ENCODE measurements at places on chromosomes 1 and 21.

DNA sequence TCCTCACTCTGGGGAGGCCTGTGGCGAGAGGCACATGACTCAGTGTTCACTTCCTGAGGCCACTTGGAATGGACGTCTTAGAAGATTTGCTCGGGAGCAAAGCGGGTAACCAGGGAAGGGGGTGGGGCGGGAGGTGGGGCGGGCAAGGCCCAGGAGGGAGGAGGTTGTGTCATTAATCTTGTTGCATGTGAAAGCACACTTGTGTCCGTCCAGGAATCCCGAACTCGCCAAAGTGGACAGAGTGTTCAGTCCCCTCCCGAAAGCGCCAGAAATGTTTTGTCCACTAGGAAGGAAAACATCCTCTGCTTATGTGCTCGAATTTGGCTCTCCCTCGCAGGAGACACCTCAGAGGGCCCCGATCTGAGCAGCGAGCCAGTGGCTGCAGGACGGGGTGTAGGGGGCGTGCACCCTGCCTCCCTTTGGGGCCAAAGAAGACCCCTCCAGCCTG lies 84.2 kb downstream of the SPSB1 start:
- no peak for DNase-seq

- DNase-seq, result no peak
Observed at GRCh38 chr21:16568661-16569060, 838.9 kb downstream of the USP25 start.

DNA sequence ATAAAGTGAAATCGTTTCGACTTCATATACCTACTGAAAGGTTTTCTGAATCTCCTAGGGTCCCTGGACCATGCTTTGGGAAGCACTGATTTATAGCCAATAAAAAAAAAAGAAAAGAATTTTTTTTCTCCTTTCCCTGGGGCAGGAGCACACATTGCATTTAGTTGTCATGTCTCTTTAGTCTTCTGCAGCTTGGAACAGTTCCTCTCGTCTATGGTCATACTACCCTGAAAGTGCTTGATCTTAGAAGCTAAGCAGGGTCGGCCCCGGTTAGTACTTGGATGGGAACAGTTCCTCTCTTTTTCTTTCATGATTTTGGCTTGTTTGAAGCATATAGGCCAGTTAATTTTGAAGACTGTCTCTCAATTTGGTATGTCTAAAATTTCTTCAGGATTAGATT lies 3.7 kb upstream of the SERPINC1 start:
- no peak for DNase-seq

- no peak for DNase-seq
Observed at GRCh38 chr1:82597649-82598048, 796.9 kb downstream of the ADGRL2 start.

DNA sequence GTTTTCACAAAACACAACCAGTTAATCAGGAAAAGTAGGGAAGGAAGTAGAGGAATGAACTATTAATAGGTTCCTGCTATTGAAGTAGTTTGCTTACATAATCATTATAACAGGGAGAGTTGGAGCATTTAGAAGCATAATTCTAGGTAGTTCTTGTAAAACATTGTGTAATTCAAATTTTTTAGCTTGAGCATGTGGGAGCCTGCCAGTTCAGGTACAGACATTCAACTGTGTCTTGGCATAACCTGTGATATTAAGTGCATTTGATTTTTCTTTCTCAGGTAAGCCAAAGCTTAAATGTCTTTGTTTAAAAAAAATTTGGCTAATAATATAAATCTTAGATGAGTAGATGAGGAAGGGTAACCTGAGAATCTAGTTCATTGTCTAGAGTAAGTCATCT lies 3.4 kb downstream of the YTHDF2 start:
- no peak for DNase-seq

- no peak for DNase-seq
Observed at GRCh38 chr21:41792711-41793110, 25.9 kb upstream of the RIPK4 start.

DNA sequence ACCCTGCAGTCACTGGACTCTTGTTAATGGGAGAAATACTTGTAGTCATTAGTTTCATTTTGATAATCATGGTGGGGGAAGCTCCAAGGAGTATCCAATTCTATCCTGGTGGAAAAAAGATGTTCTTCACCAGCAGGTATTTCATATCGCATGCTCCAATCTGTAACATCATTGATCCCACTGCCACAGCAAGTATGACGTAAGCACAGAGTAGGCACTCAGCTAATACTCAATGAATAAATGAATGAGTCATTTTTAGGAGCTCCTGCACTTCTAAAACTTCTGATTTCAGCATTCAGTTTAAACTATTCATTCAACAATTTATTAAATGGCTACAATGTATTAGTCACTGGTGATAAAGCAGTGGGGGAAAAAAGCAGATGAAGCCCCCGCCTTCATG lies 30.3 kb downstream of the RXRG start:
- DNase-seq, result no peak

DNA sequence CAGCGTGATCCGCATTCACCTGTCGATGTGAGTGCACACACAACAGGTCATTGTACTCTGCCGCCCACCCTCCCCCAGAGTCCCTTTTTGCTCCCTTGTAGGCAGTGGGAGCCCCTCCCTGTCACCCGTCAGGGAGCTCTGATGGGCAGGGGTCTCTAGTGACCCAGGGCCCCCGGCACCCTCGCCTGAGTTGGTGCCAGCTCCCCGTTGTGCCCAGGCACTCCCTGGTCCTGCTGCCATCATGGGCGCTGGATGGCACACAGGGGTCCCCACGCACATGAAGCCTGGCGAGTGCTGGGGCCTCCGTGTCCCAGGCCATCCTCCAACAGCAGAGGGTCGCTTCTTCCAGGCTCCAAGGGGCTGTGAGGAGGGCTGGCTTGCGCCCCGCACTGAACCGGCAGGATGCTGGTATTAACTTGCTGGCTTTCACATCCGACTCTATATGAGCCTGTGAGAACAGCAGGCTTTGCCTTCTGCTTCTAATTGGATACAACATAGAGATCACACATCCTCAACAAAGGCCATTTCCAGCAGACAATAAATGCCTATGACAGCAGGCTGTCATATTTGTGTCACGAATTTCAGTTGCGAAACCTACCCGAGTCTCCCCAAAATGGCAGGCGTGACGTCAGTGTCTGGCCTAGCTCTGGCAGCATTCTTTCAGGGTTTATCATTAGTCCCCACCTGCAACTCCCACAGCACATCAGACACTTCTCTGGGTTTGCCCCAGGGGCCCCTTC lies 35.4 kb downstream of the KIAA1614 start:
- no peak for DNase-seq

- DNase-seq, result no peak
Observed at GRCh38 chr1:163271535-163271934, 50.2 kb upstream of the NUF2 start.

- DNase-seq, result no peak
Observed at GRCh38 chr21:43885721-43886120, 20.7 kb downstream of the AGPAT3 start.

- no peak for DNase-seq
Observed at GRCh38 chr1:41280202-41281032, 38.3 kb upstream of the SCMH1 start.

DNA sequence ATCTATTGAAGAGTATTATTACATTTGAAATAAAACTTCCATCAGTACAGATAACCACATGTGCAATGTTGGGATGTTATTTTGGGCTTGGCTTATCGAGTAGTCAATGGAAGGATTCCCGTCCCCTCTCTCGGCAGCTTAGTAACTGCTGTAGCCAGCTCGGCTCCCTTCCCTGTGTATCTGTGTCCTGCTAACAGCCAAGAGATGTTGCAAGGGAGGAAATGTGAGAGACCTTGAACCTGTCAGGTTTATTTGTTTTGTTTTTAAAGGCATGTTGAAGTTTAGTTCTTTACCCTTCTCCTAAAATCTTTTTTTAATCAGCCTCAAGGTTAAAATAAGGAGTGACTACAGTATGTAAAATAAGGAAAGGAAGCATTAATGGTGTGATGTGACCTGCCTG lies 13.6 kb upstream of the TARS2 start:
- DNase-seq, result no peak

- no peak for DNase-seq
Observed at GRCh38 chr1:176602388-176603004, 139.5 kb downstream of the PAPPA2 start.

GRCh38 chr1:29270929-29271521 lies 34.7 kb downstream of the PTPRU start:
- no peak for DNase-seq

DNA sequence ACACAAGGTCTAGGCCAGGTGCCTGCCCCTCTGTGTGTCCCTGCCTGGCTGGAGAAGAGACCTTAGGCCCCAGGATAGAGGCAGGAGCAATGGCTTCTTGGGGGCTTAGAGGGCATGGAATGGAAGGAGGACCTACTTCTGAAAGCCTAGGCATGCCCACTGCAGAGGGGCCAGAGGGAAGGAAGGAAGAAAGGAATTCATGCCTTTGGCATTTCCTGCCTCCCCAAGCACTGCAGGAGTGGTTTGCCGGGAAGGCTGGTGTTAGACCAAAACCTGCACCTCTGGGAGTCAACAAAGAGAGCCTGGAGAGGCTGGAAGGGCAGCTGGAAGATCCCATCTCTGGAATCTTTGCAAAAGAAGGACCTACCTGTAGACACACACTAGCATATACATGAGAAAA lies 50.7 kb upstream of the KCNE2 start:
- no peak for DNase-seq

DNA sequence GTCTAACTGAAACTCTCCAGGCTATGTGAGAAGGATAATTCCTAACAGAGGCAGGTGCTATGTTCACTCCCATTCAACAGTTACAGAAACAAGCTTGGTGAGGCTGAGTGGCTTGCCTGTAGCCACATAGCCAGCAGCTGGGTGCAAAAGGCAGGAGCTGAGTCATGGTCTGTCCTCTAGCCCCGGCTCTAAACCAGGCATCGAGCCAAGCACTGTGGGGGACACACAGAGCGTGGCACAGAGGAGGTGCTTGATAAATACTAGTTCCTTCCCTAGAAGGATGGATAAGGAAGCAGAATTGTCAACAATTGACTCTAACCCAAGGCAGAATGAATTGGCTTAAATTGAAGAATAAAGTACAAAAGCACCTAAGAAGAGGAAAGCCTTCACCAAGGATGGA lies 10.4 kb upstream of the KCNA2 start:
- DNase-seq, result no peak

GRCh38 chr1:36305915-36306209 lies 306 bp upstream of the SH3D21 start:
- DNase-seq, result no peak

- DNase-seq, result no peak
Observed at GRCh38 chr21:32278103-32278502, 746 bp downstream of the MIS18A start.

GRCh38 chr1:3609769-3610526 lies 1.4 kb downstream of the MEGF6 start:
- DNase-seq, result no peak

DNA sequence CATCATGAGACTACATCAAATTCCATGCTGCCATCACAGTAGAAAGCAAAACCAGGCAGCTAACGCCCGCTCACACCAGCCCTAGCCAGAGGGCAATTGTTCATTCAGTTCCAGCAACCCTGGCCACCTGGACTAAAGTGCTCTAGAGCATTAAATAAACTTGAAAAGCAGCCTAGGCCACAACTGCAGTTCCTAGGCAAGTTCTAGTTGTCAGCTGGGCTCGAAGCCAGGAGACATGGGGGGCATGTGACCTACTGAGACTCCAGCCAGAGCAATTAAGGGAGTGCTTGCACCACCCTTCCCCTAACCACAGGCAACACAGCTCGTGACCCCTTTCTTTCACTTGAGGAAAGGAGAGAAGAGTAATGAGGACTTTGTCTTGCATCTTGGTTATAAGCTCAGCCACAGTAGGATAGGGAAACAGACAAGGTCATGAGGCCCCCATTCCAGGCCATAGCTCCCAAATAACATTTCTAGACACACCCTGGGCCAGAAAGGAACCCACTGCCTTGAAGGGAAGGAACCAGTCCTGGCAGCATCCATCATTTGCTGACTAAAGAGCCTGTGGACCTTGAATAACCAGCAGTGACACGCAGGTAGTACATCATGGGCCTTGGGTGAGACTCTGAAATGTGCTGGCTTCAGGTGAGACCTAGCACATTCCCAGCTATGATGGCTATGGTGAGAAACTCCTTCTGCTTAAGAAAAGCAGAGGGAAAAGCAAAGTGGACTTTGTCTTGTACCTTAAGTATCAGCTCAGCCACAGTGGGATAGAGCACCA lies 77.0 kb downstream of the ZZZ3 start:
- DNase-seq, result peak; percentile 6

DNA sequence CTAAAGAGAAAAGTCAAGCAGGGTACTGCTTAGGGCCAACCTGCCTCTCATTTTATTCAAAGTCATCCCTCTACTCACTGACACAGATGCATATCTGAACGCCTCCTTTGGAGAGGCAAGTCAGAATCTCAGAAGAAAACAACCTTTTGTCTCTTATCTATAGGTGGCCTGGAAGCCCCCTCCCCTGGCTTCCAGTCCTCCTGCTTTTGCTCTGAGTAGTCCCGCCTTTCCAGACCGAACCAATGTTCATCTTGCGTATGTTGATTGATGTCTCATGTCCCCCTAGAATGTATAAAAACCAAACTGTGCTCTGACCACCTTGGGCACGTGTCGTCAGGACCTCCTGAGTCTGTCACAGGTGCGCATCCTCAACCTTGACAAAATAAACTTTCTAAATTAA lies 81.8 kb downstream of the WDR4 start:
- no peak for DNase-seq

GRCh38 chr1:175267716-175268416 lies 75.3 kb upstream of the KIAA0040 start:
- no peak for DNase-seq

DNA sequence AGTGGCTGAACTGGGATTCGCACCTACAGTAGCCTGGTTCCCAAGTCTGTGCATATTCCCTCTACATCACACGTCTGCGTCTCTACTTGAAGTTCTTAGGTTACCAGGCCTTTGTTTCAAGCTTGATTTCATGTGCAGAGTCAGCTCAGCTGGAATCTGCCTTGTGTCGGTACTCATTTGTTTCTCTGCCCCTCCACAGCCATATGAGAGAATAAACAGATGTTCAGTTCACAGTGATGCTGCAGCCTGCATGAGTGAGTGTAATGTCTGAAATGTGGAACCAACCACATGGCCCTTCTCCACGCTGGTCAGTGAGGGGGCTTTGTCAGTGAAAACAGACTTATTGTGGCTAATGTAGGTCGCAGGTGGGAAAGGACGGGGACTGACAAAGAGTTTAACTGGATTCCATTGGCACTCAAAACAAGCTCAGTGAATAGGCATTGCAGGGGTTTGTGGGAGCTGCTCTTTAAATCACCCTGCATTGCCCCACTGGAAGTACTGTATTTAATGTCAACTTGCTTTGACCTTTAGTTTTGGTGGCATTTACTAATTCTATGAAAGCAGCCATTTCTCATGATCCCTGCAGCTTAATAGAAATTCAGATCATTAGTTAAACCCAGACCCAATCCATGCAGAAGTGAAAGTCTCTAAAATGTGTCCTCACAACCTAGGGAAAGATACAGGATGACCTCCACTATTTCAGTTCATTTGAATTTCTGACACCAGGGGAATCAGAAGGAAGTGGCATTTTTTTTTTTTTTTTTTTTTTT lies 136.4 kb upstream of the FAM78B start:
- no peak for DNase-seq

GRCh38 chr1:240441669-240442068 lies 170.3 kb downstream of the GREM2 start:
- DNase-seq, result no peak

Data from cortex of kidney (tissue), 1 donor.